ENCODE measurements at places on chromosomes 3 and 15. TPM values are rescaled to one million over a fixed set of nuclear protein-coding genes. Genes with fewer than 3 reads are reported as not detected.

- peak overlapping the region; percentile 89 for H3K27ac ChIP-seq
- peak; percentile 78 for DNase-seq
- no peaks in the 10 kb centered on the region for H3K27me3 ChIP-seq
- H3K36me3 ChIP-seq: no peaks in the 10 kb centered on the region
- no peak overlapping the region for H3K4me3 ChIP-seq
These were observed 141.0 kb downstream of the LPP start for GRCh38 chr3:188294823-188295487.

- H3K36me3 ChIP-seq: no peaks in the 10 kb centered on the region
- H3K27ac ChIP-seq: no peak overlapping the region
- H3K27me3 ChIP-seq: peaks cover 12% of the 10 kb centered on the region
- no peak overlapping the region for H3K4me3 ChIP-seq
- no peaks in the 10 kb centered on the region for H3K4me1 ChIP-seq
- no peak for DNase-seq
These were observed 182.8 kb downstream of the TLE3 start for GRCh38 chr15:69914960-69915359.

The LRRC34 gene
- total RNA-seq: 0.97 TPM

The PEAK1 gene
- 30.1 TPM for total RNA-seq

DNA sequence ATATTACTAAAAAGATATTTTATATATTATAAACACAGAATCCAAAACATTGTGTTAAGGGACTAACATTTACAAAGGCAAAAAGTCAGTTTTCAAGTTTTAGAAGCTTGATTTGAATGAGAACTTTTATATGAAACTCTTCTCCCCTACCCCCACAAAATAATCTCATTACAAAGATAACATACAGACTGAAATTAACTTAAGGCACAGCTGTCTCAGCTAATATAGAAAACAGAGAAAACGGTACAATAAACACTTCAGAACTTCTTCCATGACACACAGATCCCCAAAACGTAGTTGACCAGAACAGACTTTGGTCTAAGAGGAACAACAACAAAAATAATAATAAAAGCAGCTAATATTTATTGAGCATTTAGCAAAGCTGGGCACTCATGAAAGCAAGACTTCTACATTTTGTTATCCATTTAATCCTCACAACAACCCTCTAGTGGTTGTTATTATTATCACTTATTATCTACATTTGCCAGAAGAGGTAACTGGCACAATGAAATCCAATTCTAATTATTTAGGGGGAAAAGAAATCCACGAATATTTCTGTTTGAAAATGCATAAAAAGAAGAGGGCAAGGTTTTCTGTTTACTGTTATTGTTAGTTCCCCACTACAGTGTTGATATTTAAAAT, 68.1 kb downstream of the PFN2 start:
- H3K4me3 ChIP-seq: no peak overlapping the region
- no peaks in the 10 kb centered on the region for H3K4me1 ChIP-seq

DNA sequence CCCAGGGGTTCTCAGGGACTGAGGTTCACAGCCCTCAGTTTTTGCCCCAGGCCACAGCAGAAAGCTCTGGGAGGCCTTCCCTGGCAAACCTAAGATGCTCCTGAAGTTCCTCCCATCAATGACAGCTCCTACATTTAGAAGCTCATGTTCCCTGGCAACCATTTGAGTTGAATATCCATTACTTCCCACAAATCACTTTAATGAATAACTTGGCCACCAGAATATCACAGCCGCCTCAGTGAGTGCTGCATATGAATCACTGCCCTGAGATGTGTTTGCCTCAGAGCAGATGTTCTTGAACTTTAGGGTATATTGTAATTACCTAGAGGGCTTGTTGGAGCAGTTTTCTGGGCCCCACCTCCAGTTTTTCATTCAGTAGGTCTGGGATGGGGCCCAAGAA, 27.4 kb downstream of the SLCO2A1 start:
- no peak overlapping the region for H3K27ac ChIP-seq
- H3K4me3 ChIP-seq: no peak overlapping the region
- DNase-seq: no peak
- H3K36me3 ChIP-seq: no peaks in the 10 kb centered on the region
- no peaks in the 10 kb centered on the region for H3K4me1 ChIP-seq

The CCDC80 gene
- 27.1 TPM for total RNA-seq

DNA sequence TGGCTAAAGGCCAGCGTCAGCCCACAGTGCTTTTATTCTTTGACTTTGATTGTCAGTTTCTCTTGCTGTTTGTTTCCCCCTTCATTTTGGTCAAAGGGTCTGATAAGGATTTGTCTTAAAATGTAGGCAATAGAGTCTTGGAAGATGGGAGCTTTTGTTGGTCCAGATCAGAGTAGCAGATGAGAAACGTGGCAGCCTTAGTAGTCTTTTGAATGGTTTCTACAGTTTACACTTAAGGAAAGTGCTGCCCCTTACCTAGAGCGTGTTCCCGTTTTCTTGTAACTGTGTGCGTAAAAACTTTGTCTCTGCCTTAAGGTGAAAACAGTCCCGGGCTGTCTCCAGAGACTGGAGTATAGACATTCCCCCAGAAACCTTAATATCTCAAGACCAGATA, 630 bp downstream of the LXN start:
- no peak for DNase-seq
- H3K27ac ChIP-seq: peak overlapping the region; percentile 76
- no peaks in the 10 kb centered on the region for H3K27me3 ChIP-seq
- H3K36me3 ChIP-seq: no peaks in the 10 kb centered on the region
- H3K4me3 ChIP-seq: peak overlapping the region; percentile 67
- H3K4me1 ChIP-seq: no peaks in the 10 kb centered on the region

DNA sequence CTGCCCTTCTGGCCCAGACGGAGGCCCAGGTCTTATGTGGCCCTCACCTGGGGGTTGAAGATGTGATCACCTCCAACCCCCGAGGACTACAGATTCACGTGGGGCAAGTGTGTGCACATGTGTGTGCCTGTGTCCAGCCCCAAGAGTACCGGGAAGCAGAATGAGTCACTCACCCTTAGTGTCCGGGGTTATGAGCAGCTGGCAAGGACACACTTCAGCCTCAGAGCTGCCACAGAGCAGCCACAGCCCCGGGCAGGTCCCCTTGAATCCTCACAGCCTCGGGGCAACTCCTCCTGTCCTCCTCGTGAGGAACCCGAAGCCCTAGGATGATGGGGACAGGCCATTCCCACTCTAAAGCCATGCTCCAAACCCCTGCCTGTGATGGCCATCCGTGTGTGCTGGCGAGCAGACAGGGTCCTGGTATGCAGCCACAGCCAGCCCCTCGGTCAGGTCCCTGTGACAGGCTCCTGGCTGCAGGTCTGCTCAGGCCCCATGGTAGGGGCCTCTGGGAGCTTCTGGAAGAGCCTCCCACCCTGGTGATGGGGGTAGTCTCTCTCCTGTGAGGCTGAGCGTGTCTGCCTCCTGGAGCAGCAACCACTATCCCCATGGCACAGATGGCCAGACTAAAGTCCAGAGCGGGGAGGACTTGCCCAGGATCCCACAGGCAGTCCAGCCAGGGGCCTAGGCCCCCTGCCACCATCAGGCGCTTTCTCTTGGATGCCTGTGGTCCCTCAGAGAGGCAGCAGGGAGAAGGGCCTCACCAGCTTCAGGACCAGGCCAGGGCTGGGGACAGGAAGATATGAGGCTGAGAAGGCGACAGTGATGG, 852 bp downstream of the STAB1 start:
- no peak overlapping the region for H3K27ac ChIP-seq
- no peaks in the 10 kb centered on the region for H3K36me3 ChIP-seq
- no peak for DNase-seq
- no peaks in the 10 kb centered on the region for H3K4me1 ChIP-seq
- H3K27me3 ChIP-seq: no peaks in the 10 kb centered on the region

DNA sequence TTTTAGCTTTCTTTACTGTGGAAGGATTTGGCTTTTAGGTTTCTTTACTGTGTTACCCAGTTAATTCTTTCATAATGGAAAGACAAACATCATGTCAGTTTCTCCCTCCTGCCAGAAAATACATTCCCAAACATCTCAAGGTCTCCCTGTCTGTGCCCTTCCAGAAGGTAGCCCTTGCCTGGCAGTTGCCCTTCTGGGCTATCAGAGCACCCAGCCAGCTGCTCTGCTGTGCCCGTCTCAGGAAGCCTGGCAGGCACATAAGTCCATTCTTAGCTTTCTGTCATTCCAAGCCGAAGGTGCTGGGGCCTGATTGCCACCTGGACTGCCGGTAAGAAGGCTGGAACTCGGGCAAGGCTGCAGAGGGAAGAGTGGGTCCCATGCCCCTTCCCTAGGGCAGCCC, 203.4 kb downstream of the SLCO3A1 start:
- no peak for DNase-seq
- no peak overlapping the region for H3K4me3 ChIP-seq
- no peaks in the 10 kb centered on the region for H3K36me3 ChIP-seq
- peaks cover 3% of the 10 kb centered on the region for H3K27me3 ChIP-seq

DNA sequence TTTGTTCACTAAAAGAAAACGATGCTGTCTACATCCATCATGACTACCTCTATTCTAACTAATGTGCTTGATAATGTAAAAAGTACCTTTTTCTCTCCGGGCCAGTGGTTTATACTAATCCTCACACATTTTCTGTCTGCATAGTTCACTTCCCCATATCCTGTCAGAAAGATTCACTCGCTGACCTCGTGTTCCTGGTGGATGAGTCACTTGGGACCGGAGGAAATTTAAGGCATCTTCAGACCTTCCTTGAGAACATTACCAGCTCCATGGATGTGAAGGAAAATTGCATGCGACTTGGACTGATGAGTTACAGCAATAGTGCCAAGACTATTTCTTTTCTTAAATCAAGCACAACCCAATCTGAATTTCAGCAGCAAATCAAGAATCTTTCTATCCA, 33.8 kb downstream of the COL6A5 start:
- no peaks in the 10 kb centered on the region for H3K4me1 ChIP-seq
- H3K27me3 ChIP-seq: no peaks in the 10 kb centered on the region
- no peak overlapping the region for H3K4me3 ChIP-seq
- H3K27ac ChIP-seq: no peak overlapping the region

- H3K4me1 ChIP-seq: no peaks in the 10 kb centered on the region
- no peak for DNase-seq
- no peaks in the 10 kb centered on the region for H3K27me3 ChIP-seq
- H3K4me3 ChIP-seq: no peak overlapping the region
These were observed 49.6 kb downstream of the TRAK1 start for GRCh38 chr3:42140665-42141203.

GRCh38 chr15:101135532-101136166, 116.2 kb downstream of the CHSY1 start:
- H3K27ac ChIP-seq: no peak overlapping the region
- no peaks in the 10 kb centered on the region for H3K4me1 ChIP-seq
- H3K27me3 ChIP-seq: no peaks in the 10 kb centered on the region

DNA sequence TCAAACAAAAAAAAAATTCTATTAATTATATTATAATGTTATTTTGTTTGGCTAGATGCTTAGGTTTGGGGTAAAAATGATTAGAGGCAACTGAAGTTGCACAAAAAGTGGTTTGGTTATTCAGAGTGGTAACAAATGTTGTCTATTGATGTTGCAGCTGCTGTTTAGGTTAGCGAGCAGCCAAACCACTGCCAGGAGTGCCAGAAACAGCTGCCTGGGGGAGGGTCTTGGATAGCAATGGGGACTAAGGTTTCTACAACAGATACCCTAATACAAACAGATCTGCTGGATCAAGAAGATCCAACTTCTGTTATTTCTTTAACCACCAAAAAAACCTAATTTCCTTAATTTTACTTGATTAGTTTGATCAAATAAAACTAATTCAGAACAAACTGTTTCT, 26.6 kb downstream of the BTLA start:
- no peaks in the 10 kb centered on the region for H3K27me3 ChIP-seq
- H3K4me3 ChIP-seq: no peak overlapping the region
- no peaks in the 10 kb centered on the region for H3K4me1 ChIP-seq
- no peak overlapping the region for H3K27ac ChIP-seq
- no peaks in the 10 kb centered on the region for H3K36me3 ChIP-seq

GRCh38 chr3:45848392-45848791, 6.5 kb upstream of the LZTFL1 start:
- H3K4me3 ChIP-seq: no peak overlapping the region
- DNase-seq: no peak
- no peaks in the 10 kb centered on the region for H3K4me1 ChIP-seq
- H3K27ac ChIP-seq: no peak overlapping the region

The CD276 gene
- 106 TPM for total RNA-seq

DNA sequence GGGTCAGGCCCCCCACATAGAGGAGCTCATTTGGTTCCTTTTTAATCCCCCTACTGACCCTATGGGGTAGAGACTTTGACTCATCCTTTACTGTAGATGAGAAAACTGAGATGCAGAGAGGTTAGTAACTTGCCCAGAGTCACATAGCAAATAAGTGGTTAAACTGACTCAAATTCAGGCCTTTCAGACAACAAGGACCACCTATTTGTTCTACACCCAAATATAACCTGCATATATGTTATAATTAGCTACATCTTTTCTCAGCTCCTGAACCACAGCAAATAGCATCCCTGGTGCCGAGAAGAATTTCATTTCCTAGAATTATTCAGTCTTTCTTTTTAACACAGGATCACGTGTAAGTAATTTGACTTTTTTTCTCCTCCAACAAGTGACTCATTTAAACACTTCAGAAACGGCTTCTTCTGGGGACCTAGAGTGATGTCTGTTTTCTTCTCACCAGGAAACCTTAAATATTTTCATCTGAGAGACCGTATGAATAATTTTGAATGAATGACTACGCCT, 57.4 kb downstream of the MGLL start:
- no peak overlapping the region for H3K27ac ChIP-seq
- no peak for DNase-seq
- no peak overlapping the region for H3K4me3 ChIP-seq
- no peaks in the 10 kb centered on the region for H3K27me3 ChIP-seq

The ITGA11 gene
- total RNA-seq: 4.7 TPM

The IP6K2 gene
- total RNA-seq: 112 TPM

The KLHL6 gene
- total RNA-seq: 0.16 TPM

GRCh38 chr15:68028137-68028887, 25.8 kb upstream of the PIAS1 start:
- H3K36me3 ChIP-seq: no peaks in the 10 kb centered on the region
- no peak overlapping the region for H3K27ac ChIP-seq
- peaks cover 5% of the 10 kb centered on the region for H3K4me1 ChIP-seq
- DNase-seq: no peak
- H3K27me3 ChIP-seq: no peaks in the 10 kb centered on the region

DNA sequence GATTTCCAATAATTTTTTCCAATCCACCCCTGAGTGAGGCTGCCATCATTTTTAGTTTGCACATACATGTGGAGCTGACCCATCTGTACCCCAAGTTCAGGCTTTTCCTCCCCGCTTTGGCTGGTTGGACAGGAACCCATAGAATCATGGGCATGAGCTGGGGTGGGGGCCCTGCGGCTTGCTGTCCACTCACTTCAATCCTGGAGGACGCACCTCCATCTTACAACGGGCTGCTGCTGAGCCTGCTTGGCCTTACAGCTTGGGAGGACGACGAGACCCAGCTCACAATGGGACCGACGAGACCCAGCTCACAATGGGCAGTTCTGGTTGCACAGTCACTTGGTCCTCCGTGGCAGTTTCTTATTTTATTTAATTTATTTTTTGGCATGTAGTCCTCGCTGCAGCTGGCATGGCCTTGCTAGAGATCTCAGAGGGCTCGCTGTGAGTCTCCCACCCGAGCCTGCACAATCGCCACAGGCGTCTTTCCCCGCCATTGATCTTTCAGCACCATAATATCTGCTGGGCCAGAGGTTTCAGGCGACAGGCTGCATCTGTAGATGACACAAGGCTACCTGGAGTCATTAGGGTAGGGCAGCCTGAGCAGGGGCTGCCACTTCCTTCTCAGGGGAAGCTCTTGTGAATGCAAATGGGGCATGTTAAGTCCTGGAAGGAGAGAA, 19.6 kb upstream of the EPHB3 start:
- H3K4me1 ChIP-seq: no peaks in the 10 kb centered on the region
- H3K36me3 ChIP-seq: no peaks in the 10 kb centered on the region
- H3K27ac ChIP-seq: no peak overlapping the region
- H3K27me3 ChIP-seq: peaks cover 14% of the 10 kb centered on the region

The TMEM45A gene
- total RNA-seq: 82.6 TPM
